ENCODE measurements at places on chromosomes 6 and 20.

- peak; percentile 57 for DNase-seq
Measured at GRCh38 chr6:24356310-24356973, 1.4 kb downstream of the DCDC2 start.

- DNase-seq, result no peak
Measured at GRCh38 chr20:31705191-31705590, 17.5 kb downstream of the BCL2L1 start.

DNA sequence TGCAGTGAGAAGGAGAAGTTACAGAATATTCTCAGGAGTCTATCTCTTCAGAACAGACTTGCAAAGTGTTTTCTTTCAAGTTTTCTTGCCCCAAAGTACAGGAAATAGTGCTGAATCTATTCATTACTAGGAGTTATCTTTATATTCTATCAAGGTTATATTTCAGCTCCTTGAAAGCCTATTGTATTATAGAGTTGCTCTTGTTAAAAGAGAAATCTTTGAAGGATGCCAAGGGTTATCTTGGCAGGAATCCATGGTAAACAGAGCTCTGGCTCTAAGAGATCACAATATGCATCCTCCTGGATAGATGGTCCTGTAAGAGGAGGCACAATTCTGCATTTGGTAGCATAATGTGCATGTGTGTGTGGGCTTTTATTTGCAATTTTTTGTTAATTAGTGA is 21.2 kb upstream of the SNRPB2 start:
- no peak for DNase-seq

- no peak for DNase-seq
Measured at GRCh38 chr6:147157930-147158329, 46.3 kb upstream of the STXBP5 start.

DNA sequence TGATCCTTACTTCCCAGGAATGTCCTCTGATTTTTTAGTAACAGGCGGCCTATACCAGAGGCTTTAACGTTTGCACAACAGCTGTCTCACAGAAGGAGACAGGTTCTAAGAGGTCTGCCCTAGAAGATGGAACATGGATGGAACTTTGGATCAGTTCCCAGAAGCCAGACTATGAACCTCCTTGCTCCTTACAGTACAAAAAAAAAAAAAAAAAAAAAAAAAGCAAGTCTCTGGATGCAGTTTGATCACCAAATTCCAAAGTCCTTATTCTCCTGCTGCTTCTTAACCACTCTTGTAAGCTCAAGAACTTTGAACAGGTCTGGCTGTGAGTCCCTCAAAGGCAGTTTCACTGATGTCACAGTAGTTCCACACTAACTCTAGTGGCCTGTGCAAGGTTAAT is 2.0 kb upstream of the TRMT11 start:
- no peak for DNase-seq

DNA sequence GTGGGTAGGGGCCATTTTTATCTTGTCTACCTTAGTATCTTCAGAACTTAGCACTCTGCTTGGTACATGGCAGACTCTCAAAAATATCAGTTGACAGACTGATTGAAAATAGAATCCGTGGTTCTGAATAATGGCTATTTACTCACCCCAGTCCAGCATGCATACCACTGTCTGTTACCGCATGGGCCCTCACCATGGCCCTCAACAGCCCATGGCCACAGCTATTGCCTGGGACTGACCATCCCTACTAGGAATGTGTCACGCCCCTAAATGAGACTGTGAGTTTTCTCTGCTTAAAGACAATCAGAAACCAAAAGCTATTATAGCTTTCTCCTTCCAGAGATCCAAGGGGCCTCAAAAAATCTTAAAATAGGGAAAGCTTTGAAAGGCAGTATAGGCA is 207.7 kb downstream of the ATXN1 start:
- DNase-seq, result no peak

- DNase-seq, result no peak
Measured at GRCh38 chr6:95544517-95545225, 32.7 kb upstream of the MANEA start.

DNA sequence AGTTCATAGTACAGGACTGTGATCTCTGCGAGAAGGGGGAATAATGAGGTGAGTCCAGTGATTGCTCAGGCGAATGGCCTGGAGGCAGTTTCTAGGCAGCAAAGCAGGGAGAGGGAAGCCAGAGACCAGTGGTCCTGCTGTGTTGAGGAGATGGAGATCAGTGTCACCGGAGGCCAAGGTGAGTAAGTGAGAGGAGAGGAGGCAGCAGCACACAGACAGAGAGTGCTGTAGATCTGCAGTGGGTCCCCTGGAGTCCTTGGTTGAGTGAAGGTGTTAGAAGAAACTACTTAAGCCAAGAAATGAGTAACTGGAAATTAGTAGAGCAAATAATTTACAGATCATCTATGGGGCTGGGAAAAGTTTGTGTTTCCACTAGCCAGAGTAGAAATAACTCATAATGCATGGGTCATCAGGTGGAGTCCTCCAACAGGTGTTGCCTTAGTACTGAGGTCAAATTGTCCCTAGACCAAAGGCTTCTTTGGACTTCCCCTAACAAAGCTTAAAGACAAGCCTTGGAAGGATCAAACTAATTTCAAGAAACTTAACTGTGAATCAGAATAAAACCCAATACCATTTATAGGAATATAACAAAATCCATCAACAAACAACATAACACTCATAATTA is 13.6 kb downstream of the HEBP2 start:
- DNase-seq, result no peak

- no peak for DNase-seq
Measured at GRCh38 chr6:52992980-52993920, 1.8 kb downstream of the GSTA4 start.

Data from NCI-H2227 treated with DMSO at 0.1 percent for 48 hours (cell line).